Upper lobe of left lung (tissue), 6 donors: ENCODE measurements at places on chromosomes 1 and 21. TPM values are rescaled to one million over a fixed set of nuclear protein-coding genes. Genes with fewer than 3 reads are reported as not detected.

DNA sequence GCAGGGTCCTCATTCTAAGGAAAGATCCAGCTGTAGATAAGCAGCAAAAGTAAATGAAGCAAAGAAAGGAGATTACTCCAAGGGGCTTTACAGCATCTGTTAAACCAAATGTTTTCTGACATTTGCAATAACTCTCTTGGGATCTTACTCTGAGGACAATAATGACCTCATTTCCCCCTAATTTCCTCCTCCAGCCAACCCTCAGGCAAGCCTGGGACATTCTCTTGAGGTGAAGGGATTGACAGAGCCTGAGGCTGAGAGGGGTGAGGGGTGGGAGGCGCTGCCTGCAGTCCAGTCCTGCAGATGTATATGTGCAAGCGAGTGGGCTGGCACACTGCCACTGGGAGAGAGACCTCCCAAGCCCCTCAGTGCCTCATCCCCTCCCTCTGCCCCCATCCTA lies 40.5 kb upstream of the NEK2 start:
- no peak for DNase-seq

DNA sequence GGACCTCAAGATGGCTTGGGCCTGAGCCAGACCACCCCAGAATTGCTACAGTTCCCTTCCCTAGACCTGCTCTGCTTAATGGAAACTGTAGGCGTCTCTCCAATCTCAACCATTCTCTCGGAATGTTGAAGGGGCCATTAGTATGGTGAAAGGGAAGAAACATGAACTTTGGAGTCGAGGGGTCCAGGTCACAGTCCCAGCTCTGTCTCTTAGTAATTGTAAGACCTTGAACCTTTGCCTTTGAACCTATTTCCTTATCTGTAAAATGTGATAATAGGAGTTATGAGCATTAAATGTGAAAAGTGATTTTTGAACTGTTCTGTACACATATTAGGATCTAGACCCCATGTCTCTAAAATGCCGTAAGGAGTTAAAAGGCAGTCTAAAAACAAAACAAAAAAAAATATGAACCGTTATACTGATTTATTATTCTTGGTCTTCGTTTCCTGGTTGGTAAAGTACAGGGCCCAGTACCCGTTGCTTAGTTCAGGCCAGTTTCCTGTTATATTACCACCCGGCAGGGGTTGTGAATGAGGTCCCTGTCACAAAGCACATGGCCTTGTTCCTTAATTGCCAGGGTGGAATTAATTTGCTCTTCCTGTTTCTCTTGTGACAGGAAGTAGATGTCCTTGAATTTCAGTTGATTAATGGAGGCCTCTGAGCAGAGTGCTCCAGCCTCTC lies 42.3 kb downstream of the TCEANC2 start:
- no peak for DNase-seq

- no peak for DNase-seq
Observed at GRCh38 chr1:116819081-116819480, 64.9 kb downstream of the CD2 start.

DNA sequence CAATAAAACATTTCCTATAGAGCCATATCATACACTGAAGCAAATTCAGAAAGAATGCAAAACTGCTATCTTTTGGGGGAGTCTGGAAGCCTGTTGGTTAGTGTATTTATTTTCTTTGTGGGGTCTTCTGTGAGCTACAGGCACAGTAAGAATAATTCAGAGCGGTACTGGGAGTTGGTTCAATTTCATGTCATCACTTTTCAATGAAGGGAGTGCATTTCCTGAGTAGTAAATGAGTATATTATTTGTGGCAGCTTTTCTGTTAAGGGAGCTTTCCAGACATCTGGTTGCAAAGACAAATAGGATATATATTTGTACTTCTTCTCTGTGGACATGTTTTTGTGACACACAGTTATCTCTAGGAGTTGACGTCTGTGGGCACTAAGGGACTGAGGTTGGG lies 130.6 kb downstream of the HUNK start:
- DNase-seq: no peak

DNA sequence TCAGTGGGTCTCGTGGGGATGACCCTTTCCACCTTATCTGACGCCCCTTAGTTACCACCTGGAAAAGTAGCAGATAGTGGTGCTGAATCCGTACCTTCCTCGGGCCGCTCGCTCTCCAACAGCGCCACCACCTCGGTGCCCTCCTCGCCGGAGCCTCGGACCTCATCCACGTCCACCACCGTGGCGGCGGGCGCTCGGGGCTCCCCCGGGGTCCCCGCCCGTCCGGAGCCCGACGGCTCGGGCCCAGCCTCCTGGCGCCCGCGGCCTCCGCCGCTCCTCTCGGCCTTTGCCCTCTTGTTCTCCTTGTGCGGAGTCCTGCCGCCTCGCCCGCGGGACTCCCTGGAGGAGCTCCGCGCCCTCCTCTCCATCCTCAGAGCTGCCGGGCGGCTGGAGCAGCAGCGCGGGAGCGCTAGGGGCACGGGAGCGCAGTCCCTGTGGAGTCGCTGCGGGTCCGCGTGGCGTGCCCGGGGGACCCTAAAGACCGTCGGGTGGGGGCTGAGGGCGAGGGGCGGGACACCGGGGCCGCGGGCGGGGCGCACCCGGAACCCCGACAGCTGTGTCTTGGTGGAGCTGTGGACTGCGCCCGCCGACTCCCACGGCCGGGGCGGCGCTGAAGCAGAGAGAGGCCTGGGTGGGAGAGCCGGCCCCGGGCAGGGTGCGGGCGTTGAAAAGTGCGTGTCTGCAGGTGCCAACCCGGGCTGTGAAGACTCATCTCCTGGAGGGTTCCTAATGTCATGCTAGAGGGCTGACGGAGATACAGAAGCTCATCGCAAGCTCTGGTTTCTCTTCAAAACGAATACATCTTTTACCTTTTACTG lies at the start of gene NPHS2:
Gene NPHS2, minus strand, starts transcription at position 452 of the 818 bp plus-strand sequence. Its CDS starts 84 bp downstream, at position 368.
- peak; percentile 79 for DNase-seq

DNA sequence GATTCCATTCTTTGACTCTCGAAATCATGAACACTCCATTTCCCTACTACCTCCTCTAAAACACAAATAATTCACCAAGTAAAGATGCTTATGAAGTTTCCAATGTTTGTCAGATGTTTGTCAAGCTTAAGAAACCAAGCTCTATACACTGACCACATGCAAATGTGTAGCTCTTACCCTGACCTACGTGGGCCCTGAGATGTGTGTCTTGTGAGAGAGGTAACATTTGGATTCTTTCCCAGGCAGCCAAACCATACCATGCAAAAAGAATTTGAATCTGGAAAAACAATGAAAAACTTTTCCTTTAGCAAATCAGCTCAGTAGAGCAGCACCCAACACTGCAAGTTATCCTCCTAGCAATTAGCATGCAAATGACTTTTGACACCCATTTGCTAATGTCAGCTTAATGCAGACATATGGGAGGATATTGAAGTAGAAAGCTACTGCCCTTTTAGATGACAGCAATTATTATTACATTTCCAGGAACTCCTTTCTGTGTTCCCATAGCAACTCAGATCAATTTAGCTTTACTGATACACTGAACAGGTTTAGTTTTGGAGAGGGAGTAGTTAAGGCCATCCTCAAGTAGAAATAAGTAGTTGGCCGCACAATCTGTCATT lies 83.2 kb upstream of the RGS4 start:
- DNase-seq: no peak

DNA sequence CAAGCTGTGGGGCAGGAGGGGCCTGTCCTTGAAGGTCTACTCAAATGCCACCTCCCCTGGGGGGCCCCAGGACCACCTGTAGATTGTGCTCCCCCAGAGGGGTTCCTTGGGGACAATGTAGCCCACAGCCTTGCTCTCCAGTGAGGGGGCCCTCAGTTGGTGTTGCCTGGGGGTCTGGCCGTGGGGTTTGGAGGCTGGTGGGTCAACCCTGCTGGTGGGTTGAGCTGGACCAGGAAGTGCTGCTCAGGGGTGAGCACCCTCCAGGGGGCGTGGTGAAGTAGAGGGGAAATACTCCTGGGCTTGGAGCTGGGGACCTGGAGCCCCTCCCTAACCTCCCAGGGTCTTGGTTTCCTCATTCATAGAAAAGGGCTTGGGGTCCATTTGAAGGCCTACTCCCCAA lies 143.6 kb upstream of the WNT4 start:
- peak; percentile 3 for DNase-seq

DNA sequence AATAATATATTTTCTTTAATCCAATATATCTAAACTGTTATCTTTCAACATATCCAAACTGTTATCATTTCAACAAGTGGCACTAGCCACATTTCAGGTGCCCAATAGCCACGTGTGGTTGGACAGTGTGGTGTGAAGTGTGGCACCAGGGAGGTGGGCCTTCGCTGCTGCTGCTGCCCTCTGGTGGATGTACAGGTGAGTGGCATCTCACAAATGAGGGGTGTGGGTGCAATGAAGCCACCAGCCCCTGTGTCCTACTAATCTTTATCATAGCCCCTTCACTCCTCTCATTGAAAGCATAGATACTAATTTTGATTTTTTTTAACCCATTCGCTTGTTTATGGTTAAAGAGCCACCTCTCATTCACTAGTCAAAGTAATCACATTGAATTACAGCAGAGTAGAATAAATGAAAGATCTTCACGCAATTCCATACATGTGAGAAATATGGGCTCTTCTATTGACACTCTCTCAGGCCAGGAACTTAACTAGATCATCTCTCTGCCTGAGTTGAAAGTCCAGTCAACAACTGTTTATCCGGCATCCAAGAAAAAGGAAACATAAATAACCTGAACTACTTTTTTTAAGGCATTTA lies 499.2 kb downstream of the OMA1 start:
- DNase-seq: peak; percentile 27

DNA sequence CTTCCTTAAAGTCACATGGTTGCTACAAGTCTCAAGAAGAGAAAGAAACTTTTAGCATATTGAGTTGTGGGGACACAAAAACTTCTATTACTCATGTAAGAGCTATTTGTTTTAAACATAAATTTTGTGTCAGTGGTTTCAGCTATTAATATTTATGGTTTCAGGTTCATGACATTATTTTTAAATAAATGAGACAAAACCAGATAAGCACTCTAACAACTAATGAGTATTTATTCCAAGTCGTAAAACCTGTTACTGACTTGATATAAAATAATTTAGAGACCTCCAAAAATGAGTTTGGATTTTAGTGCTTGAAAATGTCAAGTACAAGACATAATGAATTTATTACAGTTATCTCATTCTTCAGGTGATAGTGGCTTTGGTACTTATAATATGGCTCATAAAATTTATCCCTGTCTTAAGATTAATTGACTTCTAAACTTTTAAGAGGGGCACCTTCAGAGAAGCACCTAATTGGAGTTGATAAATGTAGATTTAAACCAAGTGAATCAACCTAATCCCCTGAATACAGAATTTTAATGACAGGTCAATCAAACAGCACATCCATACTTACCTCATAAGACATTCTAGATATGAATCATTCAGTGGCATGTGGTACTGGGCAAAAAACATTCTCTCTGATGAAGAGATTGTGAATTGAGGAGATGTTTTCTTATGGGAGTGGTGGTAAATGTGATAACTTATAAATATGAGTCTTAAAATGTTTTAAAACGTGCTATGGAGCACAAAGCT lies 167.7 kb upstream of the PTGFR start:
- no peak for DNase-seq

GRCh38 chr1:155678027-155678426 lies 10.5 kb downstream of the YY1AP1 start:
- DNase-seq: no peak

DNA sequence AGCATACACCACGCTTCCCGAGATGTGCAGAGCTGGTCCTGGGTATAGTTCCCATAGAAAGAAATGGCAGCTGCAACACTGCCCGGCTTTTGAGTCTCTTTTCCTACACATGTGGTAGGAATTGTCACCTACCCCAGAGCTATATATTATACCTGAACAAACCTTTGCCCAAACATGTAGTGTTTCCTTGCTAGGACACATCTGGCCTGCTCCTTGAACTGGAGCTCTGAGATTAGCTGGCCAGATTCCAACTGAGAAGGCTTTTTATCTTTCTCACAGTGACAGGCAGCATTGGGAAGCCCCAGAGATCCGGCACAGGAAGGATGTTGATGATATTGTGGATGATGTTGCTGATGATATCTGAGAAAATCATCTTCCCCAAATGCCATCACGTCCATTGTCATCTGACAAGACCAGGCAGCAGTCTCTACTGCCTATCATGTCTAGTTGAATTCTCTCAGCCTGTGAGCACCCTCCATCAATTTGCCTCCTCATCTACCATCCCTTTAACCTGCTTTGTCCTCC lies 115.0 kb upstream of the SMYD2 start:
- DNase-seq: no peak

DNA sequence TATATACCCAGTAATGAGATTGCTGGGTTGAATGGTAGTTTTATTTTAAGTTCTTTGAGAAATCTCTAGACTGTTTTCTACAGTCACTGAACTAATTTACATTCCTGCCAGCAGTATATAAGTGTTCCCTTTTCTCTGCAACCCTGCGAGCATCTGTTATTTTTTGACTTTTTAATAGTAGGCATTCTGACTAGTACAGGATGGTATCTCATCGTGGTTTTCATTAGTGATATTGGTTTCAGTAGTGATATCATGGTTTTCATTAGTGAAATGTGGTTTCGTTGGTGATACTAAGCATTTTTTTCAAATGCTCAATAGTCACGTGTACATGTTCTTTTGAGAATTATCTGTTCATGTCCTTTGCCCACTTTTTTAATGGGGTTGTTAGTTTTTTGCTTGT lies 316.8 kb downstream of the PTBP2 start:
- no peak for DNase-seq

- no peak for DNase-seq
Observed at GRCh38 chr21:40905251-40905650, 58.3 kb upstream of the DSCAM start.

DNA sequence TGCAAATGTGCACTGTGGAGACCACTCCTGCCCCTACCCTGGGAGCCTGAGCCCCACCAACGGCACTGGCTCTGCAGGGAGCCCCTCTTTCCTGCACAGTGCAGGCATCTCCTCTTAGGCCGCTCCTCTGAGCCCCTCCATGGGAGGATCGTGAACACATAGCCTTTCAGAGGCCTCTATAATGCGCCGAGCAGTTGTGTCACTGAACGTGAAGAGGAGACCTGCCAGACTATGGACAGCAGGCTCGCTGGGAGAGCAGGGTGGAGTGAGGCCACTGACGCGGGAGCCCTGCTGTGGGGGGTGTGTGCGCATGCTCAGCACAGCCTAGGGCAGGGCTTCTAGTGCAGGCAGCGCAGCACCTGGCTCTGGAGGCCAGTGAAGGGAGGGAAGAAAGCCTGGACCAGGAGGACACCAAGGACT lies 151.3 kb upstream of the COL6A1 start:
- DNase-seq: no peak

- DNase-seq: no peak
Observed at GRCh38 chr1:231828182-231828920, 201.8 kb downstream of the DISC1 start.

Gene ZNF672
- total RNA-seq: 44.8 TPM

Gene CYP4X1
- total RNA-seq: 23.0 TPM

Gene KRTAP21-2
- not detected for total RNA-seq
